Hepatocyte (in vitro differentiated cells): ENCODE measurements at places on chromosomes 1 and 21. TPM values are rescaled to one million over a fixed set of nuclear protein-coding genes. Genes with fewer than 3 reads are reported as not detected.
A peak's percentile ranks its signal among the peaks of the same experiment; 100 is the strongest.

GRCh38 chr1:63969441-63969901 lies 195.7 kb downstream of the ROR1 start:
- H3K27ac ChIP-seq: peak overlapping the region; percentile 5
- DNase-seq: no peak
- no peak overlapping the region for H3K4me3 ChIP-seq
- H3K27me3 ChIP-seq: no peaks in the 10 kb centered on the region

- H3K27ac ChIP-seq: peak overlapping the region; percentile 75
- peak; percentile 19 for DNase-seq
- no peaks in the 10 kb centered on the region for H3K36me3 ChIP-seq
- peak overlapping the region; percentile 40 for H3K4me3 ChIP-seq
- H3K27me3 ChIP-seq: peaks cover 4% of the 10 kb centered on the region
- peaks cover 7% of the 10 kb centered on the region for H3K4me1 ChIP-seq
Measured at GRCh38 chr1:25922971-25923552, 16.8 kb upstream of the STMN1 start.

LCE2A gene
- not detected in 2 replicates for polyA plus RNA-seq

DNA sequence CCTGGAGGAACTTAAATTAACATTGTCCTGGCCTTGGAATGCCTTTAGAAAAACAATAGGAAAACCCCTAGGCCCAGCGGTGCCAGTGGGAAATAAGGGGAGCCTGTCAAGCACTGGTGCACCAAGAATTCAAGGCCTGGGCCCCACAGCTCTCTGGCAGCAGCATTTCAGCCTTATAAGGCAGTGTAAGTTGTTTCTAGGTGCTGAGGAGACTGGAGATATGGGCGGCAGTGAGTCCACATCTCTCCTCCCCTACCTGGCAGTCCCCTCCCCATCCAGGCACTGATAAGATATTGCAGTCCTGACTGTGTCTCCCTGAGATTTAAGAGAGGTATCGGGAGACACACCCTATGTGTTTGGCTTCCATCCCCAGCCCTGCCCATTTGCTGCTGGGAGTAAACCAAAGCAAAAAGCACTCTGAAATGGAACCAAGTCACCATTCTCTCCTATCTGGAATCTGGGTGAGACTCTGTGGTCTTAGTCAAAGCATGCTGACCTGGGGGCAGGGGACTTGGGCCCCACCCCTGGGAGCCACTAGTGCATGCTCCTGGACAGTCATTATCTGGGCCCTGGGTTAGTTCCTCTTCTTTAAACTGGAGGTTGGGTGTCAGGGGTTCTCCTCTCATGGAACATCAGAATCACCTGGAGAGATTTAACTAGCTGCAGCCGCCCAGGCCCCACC lies 30.5 kb downstream of the DEGS1 start:
- H3K4me3 ChIP-seq: no peak overlapping the region
- H3K27me3 ChIP-seq: no peaks in the 10 kb centered on the region
- peaks cover 33% of the 10 kb centered on the region for H3K4me1 ChIP-seq
- H3K36me3 ChIP-seq: no peaks in the 10 kb centered on the region
